ENCODE measurements at places on chromosomes 7 and 10.

GRCh38 chr10:100065084-100065660 lies 16.5 kb downstream of the CPN1 start:
- no peak for DNase-seq

DNA sequence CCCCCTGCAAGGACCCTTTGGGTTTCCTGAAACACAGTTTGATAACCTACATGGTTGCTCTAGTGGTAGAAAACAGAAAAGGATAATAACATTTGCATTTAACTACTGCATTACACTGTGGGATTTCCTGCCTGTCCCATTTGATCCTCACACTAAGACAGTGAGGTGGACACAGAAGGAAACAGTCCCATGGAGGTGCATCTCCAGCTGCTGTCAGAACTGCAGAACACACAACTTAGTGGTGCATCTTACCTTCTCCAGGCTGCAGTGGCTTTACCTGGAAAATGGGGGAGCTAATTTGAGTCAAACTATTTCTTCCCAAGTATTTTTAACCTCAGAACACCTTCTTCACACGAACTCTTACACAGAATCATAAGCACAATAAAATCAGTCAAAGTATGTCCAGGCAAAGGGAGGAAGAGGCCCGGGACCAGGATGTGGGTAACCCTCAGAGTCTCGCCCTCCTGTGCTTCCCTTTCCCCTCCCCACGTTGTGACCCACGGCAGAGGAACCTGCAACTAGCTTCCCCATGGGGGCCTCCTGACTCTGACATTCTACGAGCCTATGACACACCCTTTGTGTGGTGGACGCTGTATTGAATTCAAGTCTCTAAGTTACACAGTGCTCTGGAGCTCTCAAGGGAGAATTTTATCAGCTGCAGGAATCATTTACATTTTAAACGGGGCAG lies 33.7 kb downstream of the SCRN1 start:
- DNase-seq: no peak

- DNase-seq: no peak
Measured at GRCh38 chr7:151686016-151686766, 166.5 kb upstream of the RHEB start.

DNA sequence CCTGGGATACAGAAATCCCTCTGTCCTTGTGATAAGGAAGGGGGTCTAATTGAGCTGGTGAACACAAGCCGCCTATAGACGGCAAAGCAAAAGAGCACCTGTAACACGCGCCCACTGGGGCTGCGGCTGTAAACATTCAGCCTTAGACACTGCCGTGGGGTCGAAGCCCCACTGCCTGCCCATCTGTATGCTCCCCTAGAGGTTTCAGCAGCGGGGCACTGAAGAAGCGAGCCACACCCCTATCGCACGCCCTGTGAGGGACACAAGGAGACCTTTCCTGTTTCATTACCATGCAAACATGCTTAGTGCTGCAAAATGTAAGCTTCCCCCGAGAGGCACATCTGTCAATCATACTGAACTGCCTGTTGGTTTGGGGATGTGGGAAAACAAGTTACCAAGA lies 82.1 kb downstream of the NRP1 start:
- DNase-seq: no peak

- no peak for DNase-seq
Measured at GRCh38 chr10:5199398-5199797, 2.8 kb downstream of the AKR1C4 start.

DNA sequence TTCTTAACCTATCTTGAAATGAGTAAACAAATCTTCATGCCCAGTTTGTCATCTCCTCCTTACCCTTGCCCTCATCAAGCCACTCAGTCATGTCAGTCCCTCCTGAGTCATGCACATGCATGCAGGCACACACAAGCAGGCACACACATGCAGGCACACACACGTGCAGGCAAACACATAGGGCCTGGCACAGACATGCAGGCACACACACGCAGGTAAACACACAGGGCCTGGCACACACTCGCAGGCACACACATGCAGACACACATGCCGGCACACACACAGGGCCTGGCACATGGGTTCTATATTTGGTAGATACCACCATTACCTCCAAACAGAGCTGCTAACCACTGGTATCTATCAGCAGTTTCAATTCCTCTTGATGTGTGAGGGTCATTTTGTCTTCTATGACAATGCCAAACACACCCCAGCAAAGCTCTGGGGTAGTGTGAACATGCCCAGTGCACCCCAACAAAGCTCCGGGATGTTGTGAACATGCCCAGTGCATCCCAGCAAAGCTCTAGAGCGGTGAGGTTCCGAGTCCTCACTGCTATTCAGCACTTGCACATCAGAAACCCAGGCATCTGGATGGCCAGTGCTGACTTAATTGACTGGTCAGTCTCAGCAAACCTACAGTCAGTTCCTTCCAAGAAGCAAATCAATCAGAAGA lies 563.8 kb downstream of the PTPRN2 start:
- DNase-seq: no peak

GRCh38 chr7:137172105-137172590 lies 171.4 kb downstream of the PTN start:
- no peak for DNase-seq

Data from pulmonary artery endothelial cell (primary cell).